ENCODE measurements at places on chromosomes 12 and 14.

DNA sequence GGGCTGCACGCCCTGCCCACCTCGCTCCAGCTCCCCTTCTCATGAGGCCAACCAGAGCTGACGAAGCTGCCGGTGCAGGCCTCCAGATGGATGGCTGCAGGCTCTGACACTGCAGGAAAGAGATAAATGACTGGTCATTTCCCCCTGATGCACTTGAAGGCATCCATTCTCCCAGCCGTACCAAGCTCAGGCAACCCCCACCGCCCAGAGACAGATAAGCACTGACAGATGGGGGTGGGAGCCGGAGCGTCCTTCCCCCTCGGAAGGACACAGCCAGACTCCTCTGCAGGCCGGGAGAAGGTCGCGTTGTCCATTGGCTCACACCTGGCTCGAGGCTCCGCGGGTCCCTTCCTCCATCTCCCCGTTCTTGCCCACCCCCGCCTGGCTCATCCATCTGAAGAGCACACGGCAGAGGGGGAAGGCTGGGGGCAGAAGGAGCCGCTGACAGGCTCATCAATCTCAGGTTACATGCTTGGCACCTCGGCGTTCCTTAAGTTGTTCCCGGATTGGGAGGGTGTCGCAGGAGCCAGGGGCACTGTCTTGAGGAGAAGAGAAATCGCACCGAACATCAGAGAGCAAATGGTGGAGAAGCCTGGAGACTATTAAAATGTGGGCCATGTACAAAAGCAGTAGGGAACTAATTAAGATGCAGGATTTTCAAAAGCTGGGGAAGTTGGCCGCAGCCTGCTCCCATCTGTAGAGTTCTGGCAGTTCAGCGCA lies 151.6 kb downstream of the DPF3 start:
- no peak for DNase-seq

- no peak for DNase-seq
These were observed 496 bp downstream of the PPP2R5C start for GRCh38 chr14:101761881-101762529.

GRCh38 chr12:70983692-70984091 lies 63.2 kb upstream of the PTPRR start:
- DNase-seq, result no peak

DNA sequence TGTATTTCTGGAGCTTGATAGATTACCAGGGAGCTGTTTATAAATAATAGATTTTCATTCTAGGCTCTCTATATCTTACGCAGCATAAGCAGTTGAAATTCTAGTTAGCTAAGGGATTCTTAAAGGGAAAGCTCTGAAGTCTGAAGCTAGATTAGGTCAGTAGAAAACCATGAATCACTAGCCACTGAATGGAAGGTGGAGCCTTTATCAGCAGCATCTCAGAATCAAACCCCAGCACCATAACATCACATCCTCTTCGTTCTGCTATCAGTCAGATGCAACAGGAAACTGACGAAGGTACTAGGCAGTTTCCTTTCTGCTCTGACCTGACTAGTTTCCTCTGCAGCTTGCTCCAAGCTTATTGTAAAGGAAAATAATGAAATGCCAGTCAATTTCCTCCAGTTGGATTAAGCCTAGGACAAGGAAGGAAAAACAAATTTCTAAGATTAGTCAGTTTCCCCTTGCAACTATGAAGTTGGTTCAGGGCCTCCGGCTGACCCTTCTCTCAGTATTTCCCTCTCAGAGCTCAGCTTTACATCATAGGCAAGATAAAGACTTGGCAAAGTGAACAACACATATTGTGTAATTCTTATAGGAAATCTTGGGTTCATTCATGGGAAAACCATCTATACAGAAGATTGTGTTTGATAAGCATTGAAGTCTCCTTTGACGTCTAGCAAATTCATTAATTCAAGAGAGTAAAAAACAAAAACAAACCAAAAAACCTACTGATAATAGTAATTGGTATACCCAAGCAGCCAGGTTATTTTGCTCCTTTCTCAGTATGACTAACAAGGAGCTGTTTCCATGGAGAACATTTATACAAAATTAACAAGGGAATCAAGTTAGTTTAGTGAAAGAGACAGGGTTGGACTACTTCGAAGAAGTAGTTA lies 43.4 kb upstream of the CFAP54 start:
- DNase-seq, result no peak

GRCh38 chr12:66352197-66352596 lies 49.9 kb downstream of the HELB start:
- DNase-seq, result no peak

DNA sequence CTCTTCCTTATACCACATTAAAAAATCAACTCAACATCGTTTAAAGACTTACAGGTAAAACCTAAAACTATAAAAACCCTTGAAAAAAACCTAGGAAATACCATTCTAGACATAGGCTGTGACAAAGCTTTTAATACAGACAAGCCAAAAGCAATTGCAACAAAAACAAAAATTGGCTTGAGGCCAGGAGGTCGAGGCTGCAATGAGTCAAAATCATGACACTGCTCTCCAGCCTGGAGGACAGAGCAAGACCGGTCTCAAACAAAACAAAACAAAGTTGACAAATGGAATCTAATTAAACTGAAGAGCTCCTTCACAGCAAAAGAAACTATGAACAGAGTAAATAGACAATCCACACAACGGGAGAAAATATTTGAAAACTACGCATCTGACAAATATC lies 1057.8 kb downstream of the FSCB start:
- DNase-seq, result no peak

DNA sequence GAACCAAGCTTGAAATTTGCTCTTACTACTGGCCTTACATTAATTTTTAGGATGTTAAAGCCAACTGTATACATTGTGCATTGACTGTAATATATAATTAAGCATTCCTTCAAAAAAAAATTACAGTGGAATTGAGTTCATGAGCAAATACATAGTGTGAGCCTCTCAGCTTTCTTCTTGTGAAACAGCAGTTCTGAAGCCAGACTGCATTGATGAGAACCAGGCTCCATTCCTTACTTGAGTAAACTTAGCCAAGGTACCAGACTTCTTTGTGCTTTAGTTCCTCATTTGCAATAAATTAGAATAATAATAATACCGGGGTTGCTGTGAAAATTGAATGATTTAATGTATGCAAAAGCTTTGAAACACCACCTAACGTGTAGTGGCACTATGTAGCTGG lies 169.5 kb downstream of the ANO4 start:
- DNase-seq, result no peak

GRCh38 chr12:108308395-108309085 lies 30.6 kb downstream of the CMKLR1 start:
- no peak for DNase-seq

Data from activated CD8-positive, alpha-beta memory T cell treated with anti-CD3 and anti-CD28 coated beads for 48 hours (primary cell).